Stimulated activated CD4-positive, alpha-beta T cell treated with anti-CD3 and anti-CD28 coated beads, Interleukin-4, amount 100 ng/mL, for 4 hours (primary cell): ENCODE measurements at places on chromosomes 4 and X.
A peak's percentile ranks its signal among the peaks of the same experiment; 100 is the strongest.

DNA sequence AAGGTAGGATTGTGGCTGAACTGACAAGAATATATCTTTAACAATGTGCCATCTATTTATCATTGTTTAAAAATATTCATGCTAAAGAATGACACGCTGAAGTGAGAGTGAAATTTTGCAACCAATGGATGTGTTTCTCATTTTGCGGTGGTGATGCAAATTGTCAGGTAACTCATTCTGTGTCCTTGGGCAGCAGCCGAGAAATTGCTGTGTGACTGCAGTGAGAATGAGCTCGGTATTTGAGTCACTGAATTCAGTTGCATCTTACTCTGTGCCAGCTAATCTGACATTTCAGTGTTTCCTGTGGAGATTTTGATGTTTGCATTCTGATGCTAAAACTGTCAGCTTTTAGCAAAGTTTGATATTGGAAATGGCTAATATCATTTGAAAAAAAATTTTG, 28.1 kb downstream of the MCUB start:
- DNase-seq, result peak; percentile 30

- DNase-seq, result no peak
Measured at GRCh38 chr4:109798866-109799265, 2.9 kb downstream of the CFI start.

- DNase-seq, result no peak
Measured at GRCh38 chrX:15293451-15293850, 22.0 kb downstream of the ASB11 start.

DNA sequence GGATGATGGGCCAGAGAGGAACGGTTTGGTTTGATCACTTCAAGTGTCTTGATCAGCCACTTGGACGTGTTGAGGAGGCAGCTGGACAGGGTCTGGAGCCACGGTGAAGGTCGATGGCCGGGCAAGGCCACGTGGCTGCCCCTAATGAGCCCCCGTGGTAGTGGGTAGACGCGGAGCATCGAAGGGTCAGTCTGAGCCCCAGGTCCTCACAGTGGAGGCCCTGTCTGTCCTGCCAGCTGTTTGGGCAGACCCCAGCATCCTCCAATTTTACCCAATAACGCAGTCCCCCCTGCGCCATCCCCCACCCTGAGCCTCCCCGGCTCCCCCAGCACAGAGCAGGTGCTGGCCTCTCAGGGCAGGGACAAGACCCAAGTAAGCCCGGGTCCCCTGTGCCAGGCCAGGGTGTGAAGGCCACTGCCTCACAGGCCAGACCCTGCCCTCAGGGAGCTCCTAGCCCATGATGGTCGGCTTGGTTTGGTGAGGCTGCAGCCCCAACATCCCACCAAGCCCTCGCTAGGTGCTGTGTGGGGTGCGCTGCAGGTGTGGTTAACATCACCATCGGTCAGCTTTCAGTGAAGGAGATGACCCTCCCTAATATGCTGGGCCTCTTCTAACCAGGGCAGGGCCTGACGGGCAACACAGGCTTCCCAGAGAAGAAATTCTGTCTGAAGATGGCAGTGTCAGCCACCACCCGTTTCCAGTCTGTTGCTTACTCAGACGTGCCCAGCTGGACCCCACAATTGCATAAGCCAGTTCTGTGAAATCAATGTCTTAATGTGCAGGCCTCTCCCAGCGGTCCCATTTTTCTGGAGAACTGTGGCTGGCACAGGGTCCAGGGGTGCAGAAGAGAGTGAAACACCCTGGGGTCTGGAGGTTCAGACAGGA, 40.5 kb upstream of the NKX1-1 start:
- no peak for DNase-seq

DNA sequence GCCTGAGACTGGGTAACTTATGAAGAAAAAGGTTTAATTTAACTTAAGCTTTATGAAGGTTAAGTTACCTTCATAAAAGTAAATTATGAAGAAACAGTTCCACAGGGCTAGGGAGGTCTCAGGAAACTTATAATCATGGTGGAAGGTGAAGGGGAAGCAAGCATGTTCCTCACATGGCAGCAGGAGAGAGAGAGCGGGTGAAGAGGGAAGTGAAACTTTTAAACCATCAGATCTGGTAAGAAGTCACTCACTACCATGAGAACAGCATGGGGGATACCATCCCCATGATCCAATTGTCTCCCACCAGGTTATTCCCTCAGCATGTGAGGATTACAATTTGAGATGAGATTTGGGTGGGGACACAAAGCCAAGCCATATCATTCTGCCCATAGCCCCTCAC, 944.7 kb upstream of the NDST4 start:
- DNase-seq, result no peak

DNA sequence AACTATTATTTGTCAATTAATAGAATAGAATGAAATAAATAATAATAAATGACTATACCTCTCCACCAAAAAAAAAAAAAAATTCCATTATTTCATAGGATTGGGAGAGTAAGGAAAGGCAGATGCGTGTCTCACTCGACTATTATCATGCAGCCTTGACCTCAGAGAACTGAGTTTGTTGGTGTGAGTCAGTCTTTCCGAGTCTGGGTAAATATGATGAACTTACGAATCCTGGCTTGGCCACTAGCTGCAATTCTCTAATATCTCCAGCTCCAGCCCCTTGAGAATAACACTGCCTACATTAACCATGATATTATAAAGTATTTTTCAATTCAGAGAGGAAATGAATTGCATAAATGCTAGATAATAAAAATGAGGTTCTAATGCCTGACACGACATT, 46.6 kb upstream of the DHX15 start:
- DNase-seq, result no peak

GRCh38 chr4:155684423-155684822, 17.8 kb downstream of the GUCY1A1 start:
- DNase-seq, result no peak

DNA sequence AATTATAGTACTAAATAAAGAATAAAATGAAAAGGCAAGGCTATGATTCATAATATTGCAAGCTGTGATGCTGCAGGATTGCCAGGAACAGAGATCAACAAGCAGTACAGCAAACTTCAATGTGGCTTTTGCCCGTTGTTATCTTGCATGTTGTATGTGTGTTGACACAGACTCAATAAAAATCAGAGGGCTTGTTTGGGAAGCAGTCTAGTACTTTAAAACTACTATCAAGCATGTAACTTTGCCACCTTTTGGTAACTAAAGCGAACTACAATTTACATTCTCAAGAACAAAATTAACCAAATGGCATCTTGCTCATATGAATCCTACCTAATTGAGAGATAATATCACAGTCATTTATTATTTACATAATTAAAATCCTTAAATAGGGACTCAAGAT, 79.8 kb upstream of the GPM6A start:
- DNase-seq, result no peak
